ENCODE measurements at places on chromosomes 1 and 21. TPM values are rescaled to one million over a fixed set of nuclear protein-coding genes. Genes with fewer than 3 reads are reported as not detected.
A peak's percentile ranks its signal among the peaks of the same experiment; 100 is the strongest.

The BSND gene
- total RNA-seq: not detected

The LDLRAD1 gene
- total RNA-seq: not detected

The GABPB2 gene
- total RNA-seq: 4.6 TPM

The GSTM4 gene
- total RNA-seq: 18.7 TPM

- peak; percentile 95 for DNase-seq
Observed at GRCh38 chr1:110007046-110007830, 22.7 kb downstream of the AHCYL1 start.

DNA sequence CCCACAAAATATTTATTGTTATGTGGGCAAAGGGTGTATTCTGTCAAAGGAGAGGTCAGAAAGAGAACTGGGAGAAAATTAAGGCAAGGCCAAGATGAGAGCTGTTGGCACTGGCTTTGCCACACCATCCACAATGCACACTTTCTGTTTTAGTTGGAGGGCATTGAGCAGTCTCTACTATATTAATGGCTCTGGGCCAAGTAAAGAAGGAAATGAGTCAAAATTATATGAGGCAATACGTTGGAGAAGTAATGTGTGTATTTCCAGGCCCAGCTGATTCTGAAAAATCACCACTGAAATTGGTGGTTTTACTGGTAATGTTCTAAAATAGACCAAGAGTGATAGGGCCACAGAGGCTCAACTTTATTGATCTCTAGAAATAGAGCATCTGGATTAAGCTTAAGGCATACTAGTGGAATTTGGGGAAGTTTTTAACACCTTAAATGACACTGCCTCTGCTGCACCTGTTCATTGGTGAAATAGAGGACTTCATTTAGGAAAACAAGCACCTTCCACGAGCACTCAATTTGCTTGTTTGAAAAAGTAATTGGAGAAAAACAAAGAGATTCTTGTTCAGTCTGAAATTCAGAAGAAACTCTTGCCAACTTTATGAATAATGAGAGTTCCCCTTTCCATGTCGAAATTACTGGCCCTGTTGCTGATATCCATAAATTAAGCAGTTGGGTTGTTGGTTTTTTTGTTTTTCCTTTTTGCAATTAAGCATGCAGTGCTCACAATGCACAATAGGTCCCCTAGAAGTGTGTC lies 424.9 kb downstream of the ADGRL2 start:
- no peak for DNase-seq

DNA sequence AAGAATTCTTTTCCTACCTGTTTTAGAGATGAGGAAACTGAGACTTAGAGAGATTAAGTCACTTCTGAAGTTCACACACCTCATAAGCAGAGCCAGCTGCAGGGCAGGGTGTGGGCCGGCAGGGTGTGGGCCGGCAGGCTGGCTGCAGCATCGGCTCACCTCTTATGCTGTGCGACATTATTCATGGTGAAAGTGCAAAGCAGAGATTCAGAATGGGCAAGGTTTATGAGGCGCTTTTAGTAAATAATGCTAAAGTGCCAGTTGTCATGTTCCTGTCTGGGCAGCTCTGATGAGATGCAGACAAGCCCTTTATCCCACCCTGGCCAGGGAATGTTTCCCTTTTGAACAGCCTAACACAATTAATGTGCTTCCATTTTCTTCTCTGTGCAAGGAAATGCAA lies 14.6 kb downstream of the MAB21L3 start:
- DNase-seq: no peak

DNA sequence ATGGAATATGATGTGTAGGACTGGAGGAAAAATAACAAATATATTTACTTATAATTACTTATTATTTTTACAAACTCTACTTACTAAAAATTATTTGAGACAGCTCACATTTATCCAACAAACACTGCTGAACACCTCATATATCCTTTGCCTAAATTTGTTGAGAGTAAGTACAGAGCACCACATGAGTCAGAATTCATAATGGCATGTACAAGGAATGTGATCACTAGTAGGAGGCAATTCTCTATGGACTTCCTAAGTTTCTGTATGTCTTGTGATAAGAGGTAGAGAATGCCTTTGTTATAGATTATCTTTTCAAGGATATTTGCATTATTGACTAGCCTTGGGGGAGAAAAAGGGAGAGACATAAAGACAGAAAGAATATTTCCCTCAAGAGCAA lies 8.2 kb upstream of the ST6GALNAC3 start:
- DNase-seq: no peak

DNA sequence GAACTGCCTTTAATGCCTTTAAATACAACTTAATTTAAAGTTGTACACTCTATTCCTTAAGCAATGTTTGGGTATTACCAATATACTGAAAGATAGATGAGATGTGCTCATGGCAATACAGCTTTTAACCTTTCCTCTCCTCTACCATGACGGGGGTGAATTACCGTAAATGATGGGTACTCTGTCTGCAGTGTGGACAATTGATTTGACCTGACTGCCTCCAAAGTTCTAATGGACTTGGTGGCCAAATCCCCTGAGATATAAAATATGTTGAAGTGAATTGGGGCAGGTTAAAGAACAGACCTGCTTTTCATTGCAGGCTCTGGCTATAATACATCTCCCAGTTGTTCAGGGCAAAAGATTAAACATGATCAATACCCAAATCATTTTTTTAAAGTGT lies 367.4 kb upstream of the NR5A2 start:
- no peak for DNase-seq

DNA sequence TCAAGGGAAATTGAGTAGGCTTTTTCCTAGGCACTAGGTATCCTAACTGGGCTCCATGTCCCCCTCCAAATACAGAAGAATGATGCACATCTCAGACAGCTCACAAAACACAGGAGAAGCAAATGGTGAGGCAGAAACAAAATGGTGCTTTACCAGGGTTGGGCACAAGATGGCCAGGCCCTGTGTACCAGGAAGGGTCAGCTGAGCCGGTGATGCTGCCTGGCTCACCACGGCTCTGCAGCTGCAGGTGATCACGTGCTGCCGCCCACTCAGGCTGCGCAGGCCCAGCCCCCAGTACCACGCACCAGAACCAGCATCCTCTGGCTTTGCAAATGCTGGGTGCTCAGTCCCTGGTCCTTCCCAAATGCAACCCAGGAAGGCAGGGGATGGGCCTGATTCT lies 993 bp upstream of the DSCAM start:
- DNase-seq: no peak

GRCh38 chr1:187226396-187226795 lies 397.6 kb downstream of the PLA2G4A start:
- no peak for DNase-seq
